ENCODE measurements at places on chromosomes 4 and X. TPM values are rescaled to one million over a fixed set of nuclear protein-coding genes. Genes with fewer than 3 reads are reported as not detected.

GAK gene
- 37.2 TPM for total RNA-seq

PCDH19 gene
- 0.26 TPM for total RNA-seq

GRCh38 chr4:102692474-102692873, 68.3 kb downstream of the MANBA start:
- no peak for DNase-seq

DNA sequence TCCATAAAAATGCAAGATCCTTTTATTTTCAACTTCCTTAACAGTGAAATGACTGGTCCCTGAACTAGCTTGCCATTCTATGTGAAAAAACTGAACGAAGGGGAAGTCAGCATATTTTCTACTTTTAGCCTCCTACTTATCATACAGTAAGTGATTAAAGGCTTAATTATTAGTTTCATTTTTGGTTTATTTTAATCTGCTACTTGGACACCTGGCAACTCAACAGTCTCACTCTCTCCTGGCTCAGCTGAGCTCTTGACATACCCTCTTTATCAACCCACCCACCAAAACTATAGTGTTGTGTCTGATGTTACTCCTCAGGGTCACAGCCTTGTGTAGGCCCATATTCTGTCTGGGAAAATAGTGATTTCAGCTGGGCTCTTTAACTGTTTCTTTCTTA, 86.2 kb upstream of the CPXCR1 start:
- DNase-seq, result no peak

GRCh38 chrX:130523460-130524394, 121.9 kb downstream of the RBMX2 start:
- DNase-seq, result peak; percentile 1

GRCh38 chr4:81084634-81085033, 54.1 kb downstream of the BMP3 start:
- DNase-seq, result peak; percentile 74

GRCh38 chrX:38336538-38337240, 9.4 kb upstream of the RPGR start:
- no peak for DNase-seq

GRCh38 chrX:124665621-124666400, 319.4 kb downstream of the SH2D1A start:
- no peak for DNase-seq

DNA sequence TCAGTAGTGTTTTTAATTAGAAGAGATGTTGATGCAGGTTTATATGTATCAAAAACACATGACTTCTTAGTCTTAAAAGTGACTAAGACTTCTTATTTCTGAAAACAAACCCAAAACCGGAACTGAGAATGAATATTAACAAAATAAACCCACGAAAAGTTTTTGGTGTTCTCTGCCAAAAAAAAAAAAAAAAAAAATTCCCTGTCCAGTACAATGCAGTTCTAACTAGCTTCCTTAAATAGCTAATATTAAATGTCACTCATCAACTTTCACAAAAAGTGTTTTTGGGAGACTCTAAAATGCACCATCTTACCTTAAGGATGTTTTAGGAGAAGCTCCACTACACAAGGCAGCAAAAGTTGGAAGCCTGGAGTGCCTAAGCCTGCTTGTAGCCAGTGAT, 2.0 kb downstream of the ANKRD37 start:
- DNase-seq, result no peak
